Lower leg skin (tissue), 4 donors: ENCODE measurements at places on chromosomes 13 and 19. TPM values are rescaled to one million over a fixed set of nuclear protein-coding genes. Genes with fewer than 3 reads are reported as not detected.
A peak's percentile ranks its signal among the peaks of the same experiment; 100 is the strongest.

GRCh38 chr13:51793570-51794271 is 10.2 kb downstream of the DHRS12 start:
- DNase-seq, result no peak

ANGPTL8 gene
- not detected for total RNA-seq

DNA sequence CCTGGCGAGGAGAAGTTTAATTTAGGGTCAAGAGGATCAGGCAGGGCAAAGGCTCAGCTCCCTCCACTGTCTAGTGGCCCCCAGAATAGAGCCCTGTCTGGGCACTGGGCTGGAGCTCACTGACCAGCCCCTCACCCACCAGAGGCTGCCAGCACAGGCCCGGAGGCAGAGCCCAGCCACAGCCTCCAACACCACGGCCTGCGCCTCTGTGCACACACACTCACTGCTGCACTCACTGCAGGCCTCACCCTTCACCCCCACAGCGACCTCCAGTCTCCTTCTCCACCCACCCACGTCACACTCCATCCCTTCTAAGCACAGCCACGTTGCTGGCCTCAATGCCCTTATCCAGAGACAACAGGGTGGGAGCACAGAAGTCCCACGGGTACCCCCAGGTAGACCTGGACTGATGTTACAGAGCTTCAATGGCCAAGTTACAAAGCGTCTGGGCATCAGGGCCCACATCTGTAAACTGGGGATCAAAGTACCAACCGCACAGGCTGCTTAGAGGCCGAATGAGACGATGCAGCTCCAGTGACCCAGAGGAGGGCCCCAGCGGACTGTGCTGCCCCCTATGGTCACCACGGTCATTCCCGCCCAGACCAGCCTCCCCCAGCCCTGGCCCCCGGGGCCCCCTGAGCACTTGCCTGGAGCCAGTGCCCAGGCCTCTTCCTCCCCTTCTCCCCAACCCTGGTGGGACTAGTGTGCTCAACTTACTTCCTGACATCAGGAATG is 4.5 kb upstream of the PRKD2 start:
- no peak for DNase-seq

DNA sequence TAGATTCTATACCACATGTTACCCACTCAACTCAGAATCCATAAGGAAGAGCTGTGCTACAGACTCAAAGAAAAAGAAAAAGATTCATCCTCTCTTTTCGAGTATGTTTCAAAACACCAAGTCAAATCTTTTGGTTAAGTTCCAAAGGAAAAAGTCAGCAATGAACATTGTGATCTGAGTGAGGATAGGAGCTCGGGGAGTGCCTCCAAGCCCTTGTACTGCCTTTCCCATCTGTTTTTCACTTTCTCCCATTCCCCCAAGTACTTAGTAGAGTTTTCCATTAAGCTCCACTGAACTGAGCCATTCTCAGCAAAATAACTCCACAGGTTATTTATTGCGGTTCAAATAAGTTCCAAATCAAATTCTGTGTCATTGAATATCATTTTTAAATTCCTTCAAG is 47.7 kb upstream of the MAB21L1 start:
- no peak for DNase-seq

PSG2 gene
- total RNA-seq, result 1.3 TPM

DNA sequence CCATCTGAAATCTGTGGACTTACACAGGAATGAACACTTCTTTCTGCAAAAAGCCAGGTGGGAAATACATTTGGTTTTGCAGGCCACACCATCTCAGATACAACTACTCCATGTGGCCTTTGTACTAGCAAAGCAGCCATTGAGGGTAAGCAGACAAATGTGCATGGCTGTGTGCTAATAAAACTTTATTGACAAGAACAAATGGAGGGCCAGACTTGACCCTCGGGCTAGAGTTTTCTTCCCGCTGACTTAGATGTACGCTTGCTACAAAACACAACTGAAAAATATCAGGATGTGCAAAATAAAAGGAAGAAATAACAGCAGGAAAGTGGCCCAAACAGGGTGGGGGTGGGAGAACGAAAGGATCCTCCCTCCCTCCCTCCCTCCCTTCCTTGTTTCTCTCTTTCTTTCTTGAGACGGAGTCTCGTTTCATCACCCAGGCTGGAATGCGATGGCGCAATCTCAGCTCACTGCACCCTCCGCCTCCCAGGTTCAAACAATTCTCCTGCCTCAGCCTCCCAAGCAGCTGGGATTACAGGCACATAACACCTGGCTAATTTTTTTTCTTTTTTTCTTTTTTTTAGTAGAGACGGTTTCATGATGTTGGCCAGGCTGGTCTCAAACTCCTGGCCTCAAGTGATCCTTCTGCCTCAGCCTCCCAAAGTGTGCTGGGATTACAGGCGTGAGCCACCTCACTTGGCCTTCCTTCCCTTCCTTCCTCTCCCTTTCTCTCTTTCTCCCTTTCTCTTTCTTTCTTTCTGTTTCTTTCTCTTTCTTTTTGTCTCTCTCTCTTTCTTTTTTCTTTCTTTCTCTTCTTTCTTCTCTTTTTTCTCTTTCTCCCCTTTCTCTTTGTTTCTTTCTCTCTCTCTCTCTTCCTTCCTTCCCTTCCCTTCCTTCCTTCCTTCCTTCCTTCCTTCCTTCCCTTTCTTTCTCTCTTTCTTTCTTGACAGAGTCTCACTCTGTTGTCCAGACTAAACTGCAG is 29.3 kb downstream of the CCL25 start:
- no peak for DNase-seq

ZNF568 gene
- total RNA-seq, result 12.1 TPM

- no peak for DNase-seq
Measured at GRCh38 chr13:64272681-64273080, 2857.0 kb upstream of the PCDH20 start.

ZNF441 gene
- 5.7 TPM for total RNA-seq

DNA sequence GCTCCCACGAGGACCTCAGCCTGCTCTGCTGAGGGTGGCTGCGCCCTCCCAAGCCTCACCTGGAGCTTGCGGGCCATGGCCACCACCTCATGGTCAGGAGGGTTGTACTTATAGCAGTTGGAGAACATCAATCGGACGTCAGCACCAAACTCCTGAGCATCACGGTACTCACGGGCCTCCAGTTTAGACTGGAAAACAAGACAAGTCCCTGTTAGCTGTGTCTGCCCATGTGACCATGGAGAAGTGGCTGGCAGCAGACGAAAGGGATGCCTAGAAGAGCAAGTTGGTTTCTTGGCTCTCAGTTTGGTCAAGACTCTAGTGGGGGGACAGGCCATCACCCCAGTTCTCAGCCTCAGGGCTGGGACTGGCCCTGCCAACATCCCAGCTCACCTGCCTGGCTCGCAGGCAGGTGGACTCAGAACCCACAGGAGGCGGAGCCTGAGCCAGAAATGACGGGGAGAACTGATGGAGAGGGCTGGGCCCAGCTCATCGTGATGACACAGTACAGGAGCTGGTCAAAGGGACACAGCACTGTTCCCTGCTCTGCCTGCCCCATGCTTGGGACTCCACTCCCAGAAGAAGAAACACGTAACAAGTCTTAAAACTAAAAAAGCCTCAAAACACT is 31.2 kb upstream of the EPHX3 start:
- DNase-seq, result no peak

DNA sequence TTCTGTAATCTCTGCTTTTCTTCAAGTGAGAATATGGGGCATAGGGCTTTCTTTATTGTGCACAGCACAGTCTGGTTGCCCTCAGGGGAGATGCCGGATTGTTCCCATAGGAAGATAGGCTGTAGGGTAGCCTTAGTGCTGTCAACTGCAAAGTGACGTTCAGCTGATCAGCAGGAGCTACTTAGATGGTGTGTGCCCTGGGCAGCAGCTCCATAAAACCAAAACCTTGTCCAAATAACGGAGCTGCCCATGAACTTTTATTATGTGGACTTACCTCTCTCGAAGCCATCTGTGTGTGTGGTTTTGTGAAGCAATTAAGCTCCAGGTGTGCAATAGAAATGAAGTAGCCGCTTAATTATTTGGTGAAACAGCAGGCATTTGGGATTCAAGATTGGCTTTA is 120.0 kb upstream of the RNF113B start:
- DNase-seq, result no peak

DNA sequence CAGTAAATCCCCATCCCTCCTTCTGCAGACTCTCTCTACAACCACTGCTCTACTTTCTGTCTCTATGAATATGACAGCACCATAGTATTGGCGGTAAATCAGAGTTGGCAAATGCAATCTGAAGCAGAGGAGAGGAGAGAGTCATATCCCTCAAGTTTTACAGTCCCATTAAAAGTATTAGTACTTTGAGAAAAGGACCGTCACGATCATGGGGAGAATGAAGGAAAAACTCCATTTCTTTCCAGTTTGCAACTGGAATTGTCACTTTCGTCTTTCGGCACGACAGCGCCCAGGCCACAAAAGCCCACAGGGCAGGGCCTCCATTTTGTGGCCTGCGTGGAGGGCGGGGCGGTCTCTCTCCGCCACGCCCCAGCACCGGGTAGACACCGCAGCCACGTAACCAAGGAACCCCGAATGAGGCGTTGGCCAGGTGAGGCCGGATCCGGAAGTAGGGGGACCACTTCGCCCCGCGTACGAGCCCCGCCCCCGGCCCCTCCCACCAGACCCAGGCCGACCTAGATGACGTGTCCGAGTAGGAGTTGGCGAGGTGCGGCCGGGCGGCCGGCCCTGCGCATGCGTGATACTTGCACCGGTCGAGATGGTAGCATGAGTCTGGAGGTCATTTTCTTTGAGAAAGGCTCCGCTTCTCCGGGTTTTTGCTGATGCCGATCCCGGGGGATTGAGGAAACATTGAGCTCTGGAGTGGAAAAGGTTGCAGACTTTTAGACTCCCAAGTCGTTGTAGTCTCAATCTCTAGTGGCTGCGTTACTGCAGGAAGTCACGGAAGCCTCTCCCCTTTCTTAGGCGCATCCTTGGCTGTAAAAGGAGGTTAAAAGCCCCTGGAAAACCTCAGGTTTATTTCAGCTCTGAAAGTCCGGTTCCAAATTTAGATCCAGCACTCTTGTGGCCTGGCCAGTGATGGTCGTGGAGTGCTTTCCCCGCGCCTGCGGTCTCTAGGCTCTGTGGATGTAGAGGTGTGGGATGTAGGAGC is 2.8 kb upstream of the TM9SF2 start:
- DNase-seq, result peak; percentile 99

MEDAG gene
- 14.0 TPM for total RNA-seq

GRCh38 chr19:16365300-16365996 is 40.8 kb downstream of the KLF2 start:
- no peak for DNase-seq

CYP2A6 gene
- total RNA-seq, result not detected

- no peak for DNase-seq
Measured at GRCh38 chr19:29715701-29716581, 880 bp upstream of the C19orf12 start.

GRCh38 chr13:45370922-45371406 is 30.0 kb upstream of the TPT1 start:
- DNase-seq, result peak; percentile 92

GRCh38 chr13:95955255-95955654 is 97.9 kb downstream of the UGGT2 start:
- no peak for DNase-seq

DNA sequence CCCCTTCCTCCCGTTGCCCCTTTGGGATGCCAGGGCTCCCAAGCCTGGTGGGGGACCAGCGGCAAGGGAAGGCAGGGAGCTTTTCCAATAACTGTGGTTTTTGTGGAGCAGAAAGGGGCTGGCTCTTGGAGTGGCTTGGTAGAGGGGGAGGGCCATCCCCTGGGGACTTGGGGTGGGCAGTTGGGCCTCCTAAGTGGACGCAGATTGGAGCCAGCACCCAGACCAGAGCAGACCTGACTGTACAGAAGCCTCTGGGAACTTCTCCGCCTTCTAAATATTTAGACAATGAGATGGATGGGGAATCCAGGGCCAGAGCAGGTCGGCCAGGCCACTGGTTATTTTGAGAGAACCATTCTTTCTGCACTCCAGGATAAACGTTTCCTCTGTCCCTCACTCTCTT is 4.2 kb downstream of the PTGIR start:
- no peak for DNase-seq

- no peak for DNase-seq
Measured at GRCh38 chr13:40442231-40442630, 224.2 kb downstream of the FOXO1 start.

ZNF582 gene
- 5.4 TPM for total RNA-seq

CD22 gene
- total RNA-seq, result not detected

TMEM221 gene
- 1.3 TPM for total RNA-seq

DNA sequence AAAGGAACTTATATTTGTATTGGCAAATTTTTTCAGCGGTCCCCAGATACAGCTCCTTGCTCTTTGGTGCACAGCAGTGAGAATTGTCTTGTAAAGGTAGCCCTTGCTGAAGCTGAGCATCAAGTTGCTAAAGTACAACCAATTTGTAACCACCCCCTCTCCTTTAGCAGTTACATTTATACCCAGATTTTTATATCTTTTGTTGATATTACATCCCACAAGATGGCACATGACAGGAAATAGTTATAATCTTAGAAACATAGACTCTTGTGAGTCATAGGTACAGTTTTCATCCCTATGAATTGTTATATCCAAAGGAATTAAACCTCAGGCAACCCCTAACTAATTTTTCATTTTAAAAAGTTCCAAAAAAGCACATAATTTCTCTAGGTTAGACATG is 523.0 kb upstream of the SLITRK1 start:
- DNase-seq, result no peak

GRCh38 chr19:8561075-8561764 is 16.0 kb downstream of the MYO1F start:
- DNase-seq, result no peak

DNA sequence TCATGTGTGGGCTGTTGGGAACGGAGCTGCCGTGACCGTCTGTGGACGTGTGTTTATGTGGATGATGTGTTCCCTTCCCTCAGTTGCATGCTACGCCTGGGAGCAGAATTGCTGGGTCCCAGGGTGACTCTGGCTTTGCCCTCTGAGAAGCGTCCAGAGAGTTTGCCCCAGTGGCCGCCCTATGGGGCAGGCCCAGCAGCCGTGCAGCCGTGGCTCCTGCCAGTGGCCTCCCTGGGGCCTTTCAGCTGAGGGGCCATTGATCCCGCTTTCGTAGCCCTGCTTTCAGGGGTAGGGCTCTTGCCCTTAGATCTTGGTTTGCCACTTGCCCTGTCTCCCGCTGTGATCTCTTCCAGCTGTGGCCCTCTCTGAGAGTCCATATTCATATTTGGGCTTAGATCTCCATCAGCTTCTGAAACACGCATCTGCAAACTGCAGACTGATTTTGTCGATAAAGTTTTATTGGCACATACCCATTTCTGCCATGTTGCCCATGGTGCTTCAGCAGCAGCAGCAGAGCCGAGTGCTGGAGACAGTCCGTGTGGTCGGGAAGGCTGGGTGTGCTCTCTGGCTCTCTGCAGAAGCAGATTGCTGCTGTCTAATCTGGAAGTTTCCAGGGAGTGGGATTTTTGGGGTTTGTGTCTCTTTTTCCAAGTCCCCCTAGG is 17.6 kb downstream of the GNA11 start:
- no peak for DNase-seq

GRCh38 chr13:58056426-58056825 is 424.9 kb downstream of the PCDH17 start:
- DNase-seq, result no peak

GRCh38 chr19:17216058-17216670 is 1.0 kb downstream of the USE1 start:
- no peak for DNase-seq

OR10H1 gene
- total RNA-seq, result not detected
